ENCODE measurements at places on chromosomes 6 and 20.

- no peak for DNase-seq
These were observed 81.6 kb downstream of the KCNB1 start for GRCh38 chr20:49400904-49401303.

GRCh38 chr20:1912053-1912452 is 16.8 kb downstream of the SIRPA start:
- no peak for DNase-seq

DNA sequence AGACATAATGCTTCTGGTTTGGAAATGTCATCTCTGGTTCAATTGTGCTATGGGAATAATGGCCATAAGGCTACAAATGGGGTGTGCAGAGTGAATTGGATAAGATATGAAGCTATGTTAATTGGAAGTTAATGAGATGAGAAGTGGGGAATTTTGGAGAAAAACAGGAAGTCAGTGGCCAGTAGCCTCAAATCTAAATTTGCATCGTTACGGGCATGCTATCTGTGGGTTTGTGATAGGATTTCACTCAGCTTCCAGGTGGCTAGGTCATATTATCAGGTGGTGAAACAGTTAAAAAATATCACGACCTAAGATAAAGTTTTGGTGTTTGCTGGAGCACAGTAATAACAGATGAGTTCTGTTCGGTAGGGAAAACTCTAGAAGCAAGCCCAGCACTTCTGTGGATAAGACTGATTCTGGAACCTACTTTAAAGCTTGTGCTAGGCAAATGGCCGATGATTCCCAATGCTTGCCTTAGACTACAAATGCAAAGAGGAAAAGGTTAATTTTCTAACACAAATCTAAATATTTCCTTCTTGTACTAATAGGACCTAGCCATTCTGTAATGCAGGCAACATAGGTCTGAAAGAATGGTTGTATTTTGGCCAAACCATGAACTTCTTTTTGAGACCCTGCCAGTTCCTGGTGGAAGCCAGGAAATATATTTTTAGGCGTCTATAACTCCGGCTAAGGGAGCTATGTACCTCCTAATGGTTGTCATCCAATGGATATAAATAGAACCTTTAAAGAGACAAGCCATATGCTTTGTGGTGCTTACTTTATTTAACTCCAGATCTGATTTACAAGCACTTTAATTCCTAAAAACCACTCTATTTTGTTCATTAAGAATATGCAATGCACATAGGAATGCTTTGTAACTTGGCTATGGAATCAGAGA is 111.0 kb downstream of the PLCB1 start:
- no peak for DNase-seq

- DNase-seq, result no peak
These were observed 1.3 kb downstream of the HIVEP2 start for GRCh38 chr6:142943711-142944123.

- DNase-seq, result no peak
These were observed 5.3 kb downstream of the SFTA2 start for GRCh38 chr6:30926644-30927043.

GRCh38 chr6:104118274-104118673 is 741.4 kb downstream of the HACE1 start:
- DNase-seq, result no peak

DNA sequence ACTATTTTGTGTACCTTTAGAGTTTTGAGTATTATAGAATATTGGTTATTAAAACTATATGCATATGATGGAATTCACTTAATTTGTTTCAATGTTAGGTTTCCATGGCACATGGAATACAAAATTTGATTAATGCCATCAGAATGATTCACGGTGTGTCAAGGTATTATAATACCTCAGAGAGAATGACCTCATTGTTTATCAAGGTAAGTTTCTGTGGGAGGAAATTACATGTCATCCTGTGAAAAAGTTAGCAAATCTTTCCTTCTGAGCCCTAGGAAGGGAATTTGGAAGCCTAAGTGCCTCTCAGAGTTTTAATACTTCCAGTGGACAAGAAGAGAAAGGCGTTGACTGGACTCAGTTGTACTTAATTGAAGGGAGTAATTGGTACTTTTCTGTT is 40.8 kb downstream of the DNAH8 start:
- DNase-seq, result no peak

DNA sequence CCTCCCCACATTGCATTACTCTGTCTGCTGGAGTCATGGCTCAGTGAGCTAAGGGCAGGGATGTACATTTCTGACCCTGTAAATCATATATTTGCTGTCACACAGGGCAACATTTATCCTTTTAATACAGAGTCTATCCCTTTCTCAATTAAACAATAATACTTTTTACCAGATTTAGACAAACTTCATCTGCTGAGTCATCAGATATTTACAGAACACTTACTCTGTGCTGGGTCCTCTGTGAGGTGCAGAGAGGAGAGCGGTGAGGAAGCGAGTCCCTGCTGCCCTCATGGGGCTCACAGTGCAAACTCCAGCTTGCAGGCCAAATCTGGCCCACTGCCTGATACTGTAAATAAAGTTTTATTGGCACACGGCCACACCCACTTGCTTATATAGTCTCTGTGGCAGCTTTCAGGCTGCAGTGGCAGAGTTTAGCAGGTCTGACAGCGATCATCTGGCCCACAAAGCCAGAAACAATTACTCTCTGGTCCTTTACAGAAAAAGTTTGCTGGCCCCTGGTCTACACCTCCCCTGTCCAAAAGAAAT is 144.5 kb downstream of the CDH26 start:
- no peak for DNase-seq

DNA sequence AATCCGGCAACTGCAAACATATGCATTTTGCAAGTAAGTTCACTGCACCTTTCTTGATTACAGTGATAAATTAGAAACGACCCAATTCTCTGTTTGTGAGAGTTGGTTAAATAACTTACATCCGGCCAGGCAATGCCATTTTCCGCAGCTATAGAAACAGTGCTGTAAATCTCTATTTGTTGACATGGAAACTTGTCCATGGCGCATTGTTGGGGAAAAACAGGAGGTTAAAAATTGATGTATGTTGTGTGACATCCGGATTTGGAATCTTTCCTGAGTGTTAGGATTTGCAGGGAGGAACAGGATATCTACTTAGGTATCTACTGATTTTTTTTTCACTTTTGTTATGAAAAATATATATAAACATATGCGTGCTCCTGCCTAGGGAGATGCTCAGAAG is 66.5 kb downstream of the DLGAP4 start:
- no peak for DNase-seq

DNA sequence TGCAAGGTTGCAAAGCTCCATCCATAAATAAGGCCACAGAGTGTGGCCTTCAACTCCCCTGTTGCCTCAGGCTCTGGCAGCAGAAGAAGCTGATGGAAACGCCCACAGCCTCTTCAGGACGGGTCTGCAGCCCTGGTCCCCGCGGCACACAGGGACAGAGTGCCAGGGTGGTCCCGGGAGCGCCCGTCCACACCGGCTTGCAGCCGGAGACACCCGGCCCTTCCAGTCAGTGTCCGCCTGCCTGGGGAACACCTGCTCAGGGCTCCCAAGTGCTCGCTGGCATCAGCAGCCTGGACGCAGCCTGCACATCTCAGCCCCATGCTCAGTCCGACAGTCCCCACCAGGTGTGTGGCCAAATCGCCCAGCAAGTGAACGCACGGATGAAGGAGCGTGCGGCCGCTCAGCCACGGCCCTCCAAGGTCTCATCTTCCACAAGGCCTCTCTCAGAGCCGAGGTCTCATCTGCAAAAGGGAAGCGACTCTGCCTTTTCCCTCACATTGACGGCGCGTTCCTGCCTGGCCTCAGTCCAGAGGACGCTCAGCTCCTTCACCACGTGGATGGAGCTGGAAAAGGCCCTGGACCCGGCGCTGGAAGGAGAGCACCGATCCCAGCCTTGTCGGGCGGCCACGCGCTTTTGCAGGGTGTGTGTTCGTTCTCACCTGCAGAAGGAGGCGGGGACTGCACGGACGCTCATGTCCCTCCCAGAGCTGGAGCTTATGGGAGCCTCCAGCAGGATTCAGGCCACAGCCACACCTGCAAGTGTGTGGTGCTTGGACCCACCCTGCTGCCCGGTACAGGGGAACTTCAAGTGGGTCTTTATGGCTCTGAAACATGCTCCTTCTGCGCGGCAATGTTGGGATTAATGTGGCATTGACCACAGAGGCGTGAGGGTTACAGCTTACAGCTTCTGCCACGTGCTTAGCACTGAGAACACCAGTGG is 180.4 kb downstream of the DLL1 start:
- no peak for DNase-seq

- no peak for DNase-seq
These were observed 309.2 kb downstream of the CDH4 start for GRCh38 chr20:61561111-61561830.

DNA sequence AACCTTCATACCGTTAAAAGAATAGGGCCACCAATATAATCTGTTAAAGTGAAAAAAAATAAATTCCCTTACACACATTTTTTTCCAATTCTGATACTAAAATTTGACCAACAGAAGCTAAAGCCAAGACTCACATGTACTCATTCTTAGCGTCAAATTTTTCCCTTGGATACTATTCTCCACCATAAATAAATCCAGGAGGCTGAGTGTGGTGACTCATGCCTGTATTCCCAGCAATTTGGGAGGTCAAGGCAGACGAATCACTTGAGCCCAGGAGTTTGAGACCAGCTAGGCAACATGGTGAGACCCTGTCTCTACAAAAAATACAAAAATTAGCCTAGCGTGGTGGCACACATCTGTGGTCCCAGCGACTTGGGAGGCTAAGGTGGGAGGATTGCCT is 43.9 kb downstream of the SCML4 start:
- no peak for DNase-seq

DNA sequence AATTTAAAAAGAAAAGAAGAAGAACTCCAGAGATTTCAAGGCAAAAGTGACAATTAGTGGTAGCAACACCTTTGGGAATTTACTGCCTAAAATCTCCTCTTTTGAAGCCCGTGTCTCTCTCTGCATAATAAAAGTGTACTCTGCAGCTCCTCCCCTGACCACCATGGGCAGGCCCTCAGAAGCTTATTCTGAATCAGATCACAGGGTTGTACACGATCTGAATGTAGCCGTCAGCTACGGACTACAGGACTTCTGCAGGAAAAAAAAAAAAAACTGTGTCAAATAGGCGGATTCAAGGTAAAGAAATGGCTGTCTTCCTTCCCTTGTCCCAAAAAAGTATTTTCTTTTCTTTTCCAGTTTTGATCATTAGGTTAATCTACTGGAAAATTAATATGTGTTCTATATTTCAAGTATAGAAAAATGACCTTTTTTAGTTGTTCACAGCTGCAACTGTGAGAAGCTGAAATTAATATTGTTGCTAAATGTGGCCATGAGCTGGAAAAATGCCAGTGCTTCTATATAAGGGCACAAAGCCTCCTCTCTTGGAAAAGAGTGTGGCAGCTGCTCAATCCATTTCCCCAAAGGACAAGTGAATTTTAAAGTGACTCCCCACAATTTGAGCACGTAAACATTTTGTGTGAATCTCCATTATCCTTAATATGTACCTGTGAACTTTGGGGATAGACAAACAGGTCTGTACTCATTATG is 397.4 kb downstream of the C6orf118 start:
- no peak for DNase-seq

DNA sequence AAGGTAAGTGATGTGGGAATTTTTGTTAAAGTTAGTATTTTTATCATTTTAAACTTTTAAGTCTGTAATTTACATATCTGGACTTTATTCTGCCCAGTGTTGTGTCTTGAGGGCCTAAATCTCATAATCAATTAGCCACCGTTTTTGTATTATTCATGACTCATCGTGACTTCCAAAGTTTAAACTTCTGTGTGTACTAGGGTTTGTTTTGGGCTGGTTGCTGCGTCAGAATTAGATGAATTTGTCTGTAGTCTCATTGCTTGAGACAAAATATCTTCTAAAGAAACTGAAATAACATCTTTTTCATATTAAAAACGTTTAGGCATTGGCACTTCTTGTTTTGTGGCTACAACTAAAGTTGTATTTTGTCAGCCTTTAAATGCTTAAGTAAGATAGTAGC is 41.3 kb downstream of the CDYL start:
- no peak for DNase-seq

GRCh38 chr6:52942221-52942620 is 32.7 kb upstream of the GSTA3 start:
- DNase-seq, result no peak

- no peak for DNase-seq
These were observed 60.8 kb downstream of the OR2B2 start for GRCh38 chr6:27851440-27851839.

- no peak for DNase-seq
These were observed 114.7 kb upstream of the PHACTR1 start for GRCh38 chr6:12601881-12602280.

Data from GM19239 (cell line).